ENCODE measurements at places on chromosomes 7 and 10. TPM values are rescaled to one million over a fixed set of nuclear protein-coding genes. Genes with fewer than 3 reads are reported as not detected.

Gene NXPH1
- 0.25 TPM for total RNA-seq

Gene TFR2
- total RNA-seq, result 0.25 TPM

- DNase-seq, result no peak
Observed at GRCh38 chr10:127148066-127148932, 48.1 kb downstream of the INSYN2A start.

GRCh38 chr7:55561690-55562089, 10.6 kb downstream of the VOPP1 start:
- no peak for DNase-seq

- DNase-seq, result no peak
Observed at GRCh38 chr10:94608559-94608958, 63.0 kb downstream of the HELLS start.

DNA sequence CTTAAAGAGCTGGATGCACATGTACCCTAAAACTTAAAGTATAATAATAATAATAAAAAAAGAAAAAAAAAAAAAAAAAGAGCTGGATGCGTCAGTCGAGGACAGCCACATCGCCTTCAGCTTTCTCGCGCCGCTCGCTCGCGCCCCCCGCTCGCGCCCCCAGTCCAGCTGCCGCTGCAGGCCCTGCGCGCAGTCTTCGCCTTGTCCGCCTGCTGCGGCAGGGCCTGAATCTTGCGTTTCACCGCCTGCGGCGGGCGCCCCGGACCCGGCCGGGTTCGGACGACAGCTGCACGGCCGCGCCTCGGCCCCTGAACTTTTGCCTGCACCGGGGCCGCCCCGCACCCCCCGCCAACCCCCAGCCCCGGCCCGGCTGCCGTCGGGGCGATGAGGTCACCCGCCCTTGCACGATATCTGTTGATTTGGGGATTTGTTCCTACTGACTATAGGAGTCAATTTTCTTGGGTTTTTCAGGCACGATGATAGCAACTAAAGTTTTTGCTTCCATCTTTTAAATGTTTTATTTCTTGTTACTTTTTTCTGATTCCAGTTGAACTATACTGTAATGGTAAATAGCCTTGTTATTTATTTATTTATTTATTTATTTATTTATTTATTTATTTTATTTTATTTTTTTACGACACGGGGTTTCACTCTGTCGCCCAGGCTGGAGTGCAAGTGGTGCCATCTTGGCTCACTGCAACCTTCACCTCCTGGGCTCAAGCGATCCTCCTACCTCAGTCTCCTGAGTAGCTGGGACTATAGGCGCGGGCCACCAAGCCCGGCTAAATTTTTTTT, 33.5 kb upstream of the CPN1 start:
- no peak for DNase-seq
